DMS153 (cell line): ENCODE measurements at places on chromosomes 1 and 21.

DNA sequence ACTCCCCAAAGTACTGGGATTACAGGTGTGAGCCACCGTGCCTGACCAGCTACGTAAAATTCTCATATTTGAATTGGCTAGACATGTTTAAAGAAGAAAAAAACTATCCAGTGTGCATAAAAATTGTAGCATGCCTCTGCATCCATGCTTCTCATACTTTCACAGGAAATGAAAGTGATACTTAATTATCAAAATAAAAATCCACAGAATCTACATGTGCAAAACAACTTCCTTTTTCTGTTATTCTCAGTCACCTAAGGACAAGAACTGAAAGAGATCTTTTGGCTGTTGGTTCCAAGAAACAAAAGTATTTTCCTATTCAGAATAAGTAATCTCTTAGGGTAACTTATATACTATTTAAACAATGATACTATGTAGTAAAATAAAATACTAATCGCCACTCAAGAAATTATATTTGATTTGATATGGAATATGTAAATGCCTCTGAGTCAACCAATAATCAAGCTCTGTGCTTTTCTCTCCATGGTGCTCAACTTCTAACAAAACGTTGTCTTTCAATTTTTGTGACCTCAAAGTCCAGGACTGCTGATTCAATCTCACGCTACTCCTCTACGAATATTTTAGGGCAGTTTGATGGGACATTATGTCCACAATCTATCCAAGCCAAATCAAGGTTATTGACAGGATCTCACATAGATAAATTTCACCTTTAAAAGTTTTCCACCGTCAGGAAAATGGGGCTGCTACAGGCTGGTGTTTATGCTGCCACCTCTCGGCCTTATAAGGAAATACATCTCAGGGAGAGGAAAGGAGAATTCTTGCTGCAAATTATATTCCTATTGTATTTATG lies 102.7 kb downstream of the ZNF281 start:
- no peak for DNase-seq

DNA sequence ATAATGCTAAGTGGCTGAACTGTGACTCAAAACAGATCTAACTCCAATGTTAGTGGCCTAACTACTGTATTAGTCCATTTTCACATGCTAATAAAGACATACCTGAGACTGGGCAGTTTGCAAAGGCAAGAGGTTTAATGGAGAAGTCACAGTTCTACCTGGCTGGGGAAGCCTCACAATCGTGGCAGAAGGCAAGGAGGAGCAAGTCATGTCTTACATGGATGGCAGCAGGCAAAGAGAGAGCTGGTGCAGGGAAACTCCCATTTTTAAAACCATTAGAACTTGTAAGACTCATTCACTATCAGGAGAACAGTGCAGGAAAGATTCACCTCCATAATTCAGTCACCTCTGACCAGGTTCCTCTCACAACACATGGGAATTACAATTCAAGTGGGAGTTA lies 79.7 kb upstream of the CACYBP start:
- DNase-seq = no peak

- no peak for DNase-seq
These were observed 12.2 kb downstream of the ZDHHC18 start for GRCh38 chr1:26838474-26839338.

DNA sequence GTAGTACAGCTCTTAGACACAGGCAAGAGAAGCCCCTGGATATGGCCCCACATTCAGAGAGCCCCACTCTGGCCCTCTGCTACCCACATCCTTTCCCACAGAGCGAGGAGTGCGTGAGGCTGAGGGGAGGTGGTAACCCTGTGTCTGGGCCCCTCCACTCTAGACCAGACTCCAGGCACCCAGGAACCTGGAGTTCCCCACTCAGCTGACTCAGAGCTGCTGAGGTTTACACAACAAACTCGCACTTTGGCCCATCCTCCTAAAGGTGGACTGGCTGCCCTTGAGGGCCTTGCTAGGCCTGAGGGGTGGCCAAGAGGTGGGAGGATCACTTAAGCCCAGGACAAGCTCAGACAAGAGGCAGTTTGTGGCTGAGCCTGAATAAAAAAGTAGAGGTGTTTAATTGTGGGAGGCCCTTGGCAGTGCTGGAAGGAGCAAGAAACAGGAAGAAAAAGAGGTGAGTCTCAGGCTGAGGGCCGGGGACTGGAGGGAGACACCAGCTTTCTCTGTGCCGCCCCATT lies 10.7 kb downstream of the MR1 start:
- DNase-seq = no peak

DNA sequence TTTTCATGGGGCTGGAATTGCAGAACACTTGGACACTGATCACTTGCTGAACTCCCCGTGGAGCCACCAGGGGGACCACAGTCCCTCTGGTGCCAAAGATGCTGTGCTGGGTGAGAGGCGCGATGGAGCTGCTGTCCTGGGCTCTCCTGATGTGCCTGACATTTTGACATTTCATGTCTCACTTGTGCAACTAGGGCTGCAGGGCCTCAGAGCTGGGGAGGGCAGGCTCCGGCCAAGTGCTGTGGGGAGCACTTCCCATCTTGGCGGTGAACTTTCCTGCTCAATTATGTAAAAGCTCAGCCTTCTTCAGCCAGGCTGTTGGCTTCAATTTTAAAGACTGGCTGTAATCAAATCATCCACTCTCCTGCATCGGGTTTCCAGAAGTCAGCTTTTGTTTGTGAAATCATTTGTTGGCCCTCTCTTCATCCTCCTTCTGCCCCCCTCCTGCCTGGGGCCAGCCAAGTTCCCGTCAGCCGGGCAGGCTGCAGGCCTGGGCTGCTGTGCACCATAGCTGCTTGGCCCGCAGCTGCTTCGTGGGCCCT lies 36.8 kb downstream of the KCNAB2 start:
- no peak for DNase-seq
